Neuronal stem cell (in vitro differentiated cells): ENCODE measurements at places on chromosomes 13 and 19.
A peak's percentile ranks its signal among the peaks of the same experiment; 100 is the strongest.

DNA sequence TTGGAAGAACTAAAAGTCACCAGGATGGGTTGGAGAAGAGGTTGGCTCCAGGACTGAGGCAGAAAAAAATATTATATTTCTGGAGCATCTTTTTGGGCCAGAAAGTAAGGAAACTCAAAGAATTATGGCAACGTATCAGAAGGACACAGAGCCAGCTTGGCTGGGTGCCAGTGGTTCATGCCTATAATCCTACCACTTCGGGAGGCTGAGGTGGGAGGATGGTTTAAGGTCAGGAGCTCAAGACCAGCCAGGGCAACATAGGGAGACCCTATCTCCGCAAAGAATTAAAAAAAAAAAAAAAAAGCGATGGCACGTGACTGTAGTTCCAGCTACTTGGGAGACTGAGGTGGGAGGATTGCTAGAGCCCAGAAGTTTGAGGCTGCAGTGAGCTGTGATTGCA is 108.1 kb downstream of the GADD45B start:
- no peak for DNase-seq

DNA sequence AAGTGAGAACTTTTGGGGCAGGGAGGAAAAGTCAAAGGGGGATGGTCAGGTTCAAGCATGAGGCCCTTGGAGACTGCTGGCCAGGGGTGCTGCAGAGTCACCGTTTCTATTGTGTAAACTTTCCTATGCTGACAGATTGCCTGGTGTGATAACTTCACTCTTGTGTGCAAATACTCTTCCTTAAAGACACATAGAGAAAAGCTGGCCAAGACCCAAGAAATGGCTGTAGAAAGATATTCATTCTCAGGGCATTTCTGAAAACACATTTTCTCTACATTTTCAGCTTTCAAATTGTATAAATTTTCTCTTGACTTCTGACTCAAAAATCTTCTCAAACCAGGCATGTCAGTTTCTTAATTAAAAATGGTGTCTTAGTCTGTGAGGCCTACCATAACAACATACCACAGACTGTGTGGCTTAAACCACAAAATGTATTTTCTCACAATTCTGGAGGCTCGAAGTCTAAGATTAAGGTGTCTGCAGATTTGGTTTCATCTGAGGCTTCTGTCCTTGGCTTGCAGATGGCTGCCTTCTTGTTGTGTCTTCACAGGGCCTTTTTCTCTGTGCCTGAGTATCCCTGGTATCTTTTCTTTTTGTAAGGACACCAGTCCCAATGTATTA is 304.5 kb downstream of the KCNRG start:
- no peak for DNase-seq

GRCh38 chr19:10334588-10335351 is 1.4 kb upstream of the RAVER1 start:
- DNase-seq = peak; percentile 88

GRCh38 chr19:53308339-53308811 is 25.2 kb upstream of the ZNF845 start:
- peak; percentile 6 for DNase-seq

GRCh38 chr13:42106998-42107397 is 58.5 kb downstream of the DGKH start:
- no peak for DNase-seq

GRCh38 chr19:13004273-13004672 is 9.0 kb downstream of the NFIX start:
- DNase-seq = no peak

GRCh38 chr13:34030782-34031181 is 212.8 kb downstream of the RFC3 start:
- DNase-seq = no peak

GRCh38 chr19:41332468-41332867 is 21.3 kb downstream of the TGFB1 start:
- DNase-seq = no peak

- DNase-seq = no peak
Observed at GRCh38 chr19:10368101-10368803, 12.1 kb downstream of the TYK2 start.
